Mesenteric fat pad (tissue), 1 donor: ENCODE measurements at places on chromosomes 16 and 17. TPM values are rescaled to one million over a fixed set of nuclear protein-coding genes. Genes with fewer than 3 reads are reported as not detected.
A peak's percentile ranks its signal among the peaks of the same experiment; 100 is the strongest.

DNA sequence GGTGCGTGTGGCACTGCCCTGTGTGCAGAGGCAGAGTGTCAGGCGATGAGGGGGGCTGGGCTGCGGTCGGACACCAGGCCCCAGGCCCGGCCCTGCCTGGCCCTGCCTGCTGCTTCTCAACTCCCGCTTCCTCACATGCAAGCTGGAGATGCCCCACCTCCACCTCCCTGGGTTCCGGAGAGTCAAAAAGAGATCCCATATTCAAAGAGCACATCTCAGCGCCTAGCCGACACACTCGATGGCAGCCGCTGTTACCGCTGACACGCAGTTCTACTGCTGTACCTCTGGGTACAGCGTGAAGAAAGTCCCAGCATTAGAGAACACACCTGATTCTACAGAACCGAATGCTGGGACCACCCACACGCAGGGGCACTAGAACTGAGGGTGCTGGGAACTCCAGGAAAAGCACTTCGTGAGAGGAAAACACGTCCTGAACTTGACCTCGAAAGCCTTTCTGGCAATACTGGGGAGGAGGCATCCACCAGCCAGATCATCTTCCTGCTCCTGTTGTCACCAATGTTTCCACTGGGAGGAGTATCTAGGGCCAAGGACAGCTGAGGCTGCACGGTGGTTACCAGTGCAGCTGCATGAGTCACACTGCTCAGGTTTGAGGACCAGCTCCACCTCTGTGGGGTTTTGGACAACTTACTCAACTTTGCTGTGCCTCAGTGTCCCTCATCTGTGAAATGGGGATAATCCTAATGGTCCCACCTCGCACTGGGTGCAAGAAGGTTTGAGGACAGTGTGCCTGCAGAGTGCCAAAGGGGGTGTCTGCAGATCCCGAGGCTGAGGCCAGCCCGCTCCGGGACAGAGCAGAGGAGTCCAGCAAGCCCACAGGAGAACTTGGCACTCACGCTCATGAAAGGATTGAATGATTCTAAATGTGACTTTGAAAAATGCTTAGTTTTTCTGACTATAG is 100.4 kb upstream of the DNAH17 start:
- peak; percentile 83 for DNase-seq

GRCh38 chr16:661184-661821 is 6.6 kb upstream of the RHOT2 start:
- no peak for DNase-seq

DNA sequence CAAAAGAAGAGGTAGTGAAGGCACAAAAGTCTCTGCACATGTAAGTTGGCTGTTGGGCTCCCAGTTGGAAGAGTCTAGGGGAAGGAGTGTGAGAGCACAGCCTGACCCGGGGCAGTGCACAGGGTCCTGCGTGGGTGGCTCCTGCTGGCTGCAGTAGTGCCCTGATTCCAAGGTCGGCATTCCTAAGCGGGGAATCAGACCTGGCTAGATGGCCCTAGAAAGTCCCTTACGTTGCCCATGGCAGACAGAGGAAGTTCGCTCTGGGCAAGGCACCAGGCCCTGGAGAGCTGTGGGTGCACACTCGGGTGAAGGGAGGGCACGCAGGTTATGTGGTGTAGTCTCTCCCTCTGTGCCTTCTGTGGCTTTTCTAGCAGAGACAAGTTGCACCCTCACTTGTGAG is 22.8 kb upstream of the SLC5A11 start:
- DNase-seq: no peak

The SEPTIN1 gene
- 2.3 TPM for total RNA-seq

The ACSM2A gene
- not detected for total RNA-seq

DNA sequence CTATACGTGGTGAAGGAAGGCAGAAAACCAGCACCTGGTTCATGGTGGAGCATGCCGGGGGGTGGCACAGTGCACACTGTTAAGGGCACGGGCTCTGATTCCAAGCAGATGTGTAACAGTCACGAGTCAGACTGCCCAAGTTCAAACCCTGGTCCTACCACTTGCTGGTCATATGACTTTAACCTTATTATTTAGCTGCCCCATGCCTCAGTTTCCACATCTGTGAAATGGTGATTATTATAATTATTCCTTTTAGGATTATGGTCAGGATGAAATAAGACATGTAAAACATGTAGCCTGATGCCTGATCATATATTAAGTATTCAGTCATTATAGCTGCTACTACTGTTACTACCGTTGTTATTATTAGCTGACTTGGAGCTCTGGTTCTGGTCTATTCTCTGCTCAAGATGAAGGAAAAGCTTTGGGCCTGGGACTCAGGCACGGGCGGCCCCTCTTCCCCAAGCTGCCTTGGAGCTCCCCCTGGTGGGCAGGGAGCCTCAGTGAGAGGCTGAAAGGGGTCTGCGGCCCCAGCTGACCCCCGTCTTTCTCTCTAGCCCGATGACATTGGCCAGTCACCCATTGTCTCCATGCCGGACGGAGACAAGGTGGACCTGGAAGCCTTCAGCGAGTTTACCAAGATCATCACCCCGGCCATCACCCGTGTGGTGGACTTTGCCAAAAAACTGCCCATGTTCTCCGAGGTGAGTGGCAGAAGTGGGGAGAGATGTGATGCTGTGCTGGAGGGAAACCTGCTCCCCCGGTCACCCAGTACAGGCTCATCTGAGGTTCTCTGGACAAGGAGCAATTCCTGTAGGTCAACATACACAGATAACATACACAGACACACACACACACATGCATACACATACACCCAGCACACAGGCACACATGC is 14.0 kb downstream of the NR1D1 start:
- DNase-seq: no peak

DNA sequence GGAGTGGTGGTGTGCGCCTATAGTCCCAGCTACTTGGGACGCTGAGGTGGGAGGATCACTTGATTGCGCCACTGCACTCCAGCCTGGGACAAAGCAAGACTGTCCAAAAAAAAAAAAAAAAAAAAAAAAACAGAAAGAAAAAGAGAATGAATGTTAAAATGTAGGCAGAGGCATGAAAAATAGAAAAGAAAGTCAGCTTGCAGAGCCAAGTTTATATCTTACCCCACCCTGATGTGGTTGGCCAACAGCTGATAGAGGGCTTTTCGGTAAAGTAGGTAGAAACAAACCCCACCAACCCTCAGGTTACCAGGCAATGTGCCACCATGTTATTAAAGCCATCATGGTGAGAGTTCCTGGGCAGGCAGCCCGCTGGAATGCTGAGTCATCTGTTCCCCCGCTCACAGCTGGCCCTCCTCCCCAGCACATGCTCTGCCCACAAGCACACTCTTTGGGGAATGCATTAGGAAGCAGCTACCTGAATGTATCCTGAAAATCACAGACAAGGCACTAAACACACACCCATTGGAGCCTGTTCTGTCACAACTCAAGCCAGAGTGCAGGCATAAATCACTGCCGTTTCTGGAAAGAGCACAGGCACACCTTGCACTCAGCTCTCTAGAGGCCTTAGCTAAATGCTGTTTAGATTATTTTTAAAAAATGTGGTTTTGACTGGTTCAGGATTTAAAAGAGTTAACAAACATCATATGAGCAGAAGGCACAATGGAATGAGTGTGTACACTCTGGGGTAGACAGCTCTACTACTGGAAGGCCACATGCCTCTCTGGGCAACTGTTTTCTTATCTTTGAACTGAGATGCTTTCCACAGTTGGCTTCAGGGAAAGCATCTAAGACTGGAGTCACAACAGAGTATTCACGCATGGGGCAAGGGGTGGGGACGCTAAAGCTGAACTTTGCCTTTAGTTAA is 128.5 kb downstream of the PARN start:
- DNase-seq: no peak

- DNase-seq: no peak
Observed at GRCh38 chr17:1561420-1562175, 994 bp downstream of the PITPNA start.

DNA sequence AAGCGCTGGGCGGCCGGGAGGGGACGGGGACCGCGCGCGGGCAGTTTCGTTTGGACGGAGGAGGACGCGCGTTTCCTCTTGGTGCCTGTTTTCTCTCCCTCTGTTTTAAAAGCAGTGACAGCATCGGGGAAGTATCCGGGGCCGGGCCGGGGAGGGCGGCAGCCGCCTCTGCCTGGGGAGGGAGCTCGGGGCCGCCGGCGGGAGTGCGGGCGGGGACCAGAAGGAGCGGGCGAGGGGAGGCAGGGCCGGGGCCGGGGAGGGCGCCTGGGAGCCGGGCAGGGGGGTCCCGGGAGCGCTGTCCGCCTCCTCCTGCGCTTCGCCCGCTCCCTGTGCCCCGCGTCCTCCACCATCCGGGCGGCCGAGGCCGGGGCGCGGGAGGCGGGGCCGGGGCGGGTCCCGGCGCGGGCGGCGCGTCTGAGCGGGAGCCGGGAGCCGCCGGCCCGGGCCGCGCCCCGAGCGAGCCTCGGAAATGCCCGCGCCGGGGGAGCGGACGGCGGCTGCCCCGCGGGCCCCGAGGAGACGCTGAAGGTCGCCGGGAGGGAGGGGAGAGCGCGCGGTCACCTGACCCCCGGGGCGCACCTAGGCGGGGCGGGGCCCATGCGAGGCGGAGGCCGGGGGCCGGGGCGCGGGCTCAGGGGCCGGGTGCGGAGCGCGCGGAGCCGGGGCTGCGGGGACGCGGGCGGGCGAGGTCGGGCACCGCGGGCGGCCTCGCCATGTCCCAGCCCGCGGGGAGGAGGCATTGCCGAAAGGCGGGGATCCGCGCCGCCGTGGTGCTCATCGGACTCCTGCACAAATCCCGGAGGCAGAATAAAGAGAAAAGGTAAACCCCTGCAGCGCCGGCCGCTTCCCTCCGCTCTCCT is 57.3 kb downstream of the RAP1GAP2 start:
- no peak for DNase-seq

DNA sequence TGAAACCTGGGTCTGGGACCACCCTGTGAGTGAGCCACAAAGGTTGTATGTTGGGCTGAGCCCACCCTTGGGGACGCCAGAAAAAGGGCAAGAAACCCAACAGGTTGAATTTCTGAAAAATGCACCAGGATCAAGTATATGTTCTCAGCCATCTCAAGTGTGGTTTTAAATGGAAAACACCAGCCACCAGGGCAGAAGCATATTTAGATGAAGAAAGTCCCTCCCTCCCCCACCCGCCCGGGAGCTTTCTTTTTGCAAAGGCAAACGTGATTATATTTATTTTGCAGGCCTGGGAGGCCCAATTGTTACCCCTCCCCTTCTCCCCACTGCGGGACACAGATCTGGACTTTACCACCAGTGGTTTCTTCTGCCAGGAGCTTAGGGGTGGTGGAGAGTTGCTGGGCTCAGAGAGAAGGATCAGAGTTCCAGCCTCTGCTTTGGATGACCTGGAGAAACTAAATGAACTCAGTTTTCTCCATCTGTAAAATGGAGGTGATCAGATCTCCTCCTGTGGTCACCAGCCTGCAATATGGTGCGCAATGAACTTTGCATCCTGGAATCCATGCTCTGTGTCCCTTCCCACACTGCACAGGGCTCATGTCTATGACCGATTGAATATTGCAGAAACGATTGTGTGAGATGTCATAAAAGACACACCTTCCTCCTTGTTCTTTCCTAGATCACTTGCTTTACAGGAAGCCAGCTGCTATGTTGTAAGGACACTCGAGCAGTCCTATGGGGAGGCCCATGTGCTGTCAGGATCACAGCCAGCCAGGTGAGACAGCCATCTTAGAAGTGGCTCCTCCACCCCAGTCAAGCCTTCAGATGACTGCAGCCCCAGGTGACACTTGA is 21.0 kb upstream of the NGFR start:
- no peak for DNase-seq

The GUCY2D gene
- total RNA-seq: not detected

DNA sequence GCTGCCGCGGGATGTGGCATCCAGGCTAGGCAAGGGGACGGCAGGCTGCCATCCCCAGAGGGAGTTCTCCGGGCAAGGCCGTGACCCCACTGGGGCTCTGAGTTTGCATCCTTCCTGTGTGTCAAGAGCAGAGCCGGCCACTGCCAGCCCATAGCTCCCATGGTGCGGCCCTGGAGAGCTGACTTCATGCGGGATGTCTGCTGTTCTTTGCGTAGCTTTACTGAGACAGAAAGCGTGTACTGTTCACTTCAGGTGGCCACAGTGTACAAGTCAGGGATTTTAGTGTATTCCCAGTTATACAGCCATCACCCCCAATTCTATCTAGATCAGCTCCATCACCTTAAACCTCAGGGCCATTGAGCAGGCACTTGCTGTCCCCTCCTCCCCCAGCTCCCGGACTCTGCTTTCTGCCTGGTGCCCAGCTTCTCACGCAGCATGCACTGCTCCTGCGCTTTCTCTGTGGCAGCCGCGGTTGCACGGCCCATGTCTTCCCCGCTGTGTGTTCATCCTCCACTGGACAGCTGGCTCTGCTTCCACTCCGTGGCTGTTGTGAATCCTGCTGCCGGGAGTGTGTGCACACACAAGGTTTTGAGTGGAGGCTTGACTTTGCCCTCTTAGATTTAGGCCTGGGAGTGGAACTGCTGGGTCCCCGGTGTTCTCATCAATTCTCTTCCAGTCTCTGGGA is 71.2 kb downstream of the KLHDC4 start:
- DNase-seq: no peak

The SLFN11 gene
- total RNA-seq: 54.7 TPM

- no peak for DNase-seq
Observed at GRCh38 chr16:65323655-65324237, 201.9 kb upstream of the CDH11 start.

The CSNK2A2 gene
- total RNA-seq: 66.1 TPM

DNA sequence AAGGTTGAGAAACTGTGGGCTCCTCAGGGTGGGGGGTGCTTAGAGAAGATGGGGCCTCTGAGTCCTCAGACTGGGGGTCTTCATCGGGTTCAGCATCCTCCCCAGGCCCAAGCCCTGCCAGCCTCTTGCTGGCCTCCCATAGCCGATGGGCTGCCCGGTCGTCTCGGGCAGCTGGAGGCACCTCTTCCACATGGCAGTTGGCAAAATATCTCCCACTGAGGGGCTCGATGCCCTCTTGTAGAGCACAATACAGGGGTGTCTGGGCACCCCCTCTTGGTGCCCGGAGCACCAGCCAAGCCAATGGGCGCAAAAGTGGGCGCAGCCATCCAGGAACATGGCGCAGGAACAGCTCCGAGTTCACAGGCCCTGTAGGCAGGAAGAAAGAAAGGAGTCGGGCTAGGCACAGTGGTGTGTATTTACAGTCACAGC is 1.0 kb upstream of the FLOT2 start:
- no peak for DNase-seq

DNA sequence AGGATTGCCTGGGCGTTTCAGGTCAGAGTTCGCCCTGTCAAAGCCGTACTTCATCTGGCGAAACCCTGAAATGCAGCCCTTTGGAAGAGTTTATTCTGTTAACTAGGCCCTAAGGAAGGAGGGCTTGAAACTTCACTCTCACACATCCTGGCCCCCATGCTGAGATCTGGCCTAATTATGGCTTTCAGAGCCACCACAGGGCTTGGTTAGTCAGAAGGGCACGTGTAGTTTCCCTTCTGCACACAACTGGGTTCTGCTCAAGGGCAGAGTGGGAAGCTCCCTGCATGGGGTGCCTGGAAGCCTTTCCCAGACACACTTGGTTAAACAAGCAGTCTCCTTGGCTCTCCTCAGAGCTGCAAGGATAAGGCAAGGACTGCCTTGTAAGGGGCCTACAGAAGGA is 397.3 kb downstream of the SHISA9 start:
- DNase-seq: no peak

GRCh38 chr16:67833030-67833414 is 9.1 kb upstream of the THAP11 start:
- DNase-seq: no peak
